ENCODE measurements at places on chromosomes 1 and 21. TPM values are rescaled to one million over a fixed set of nuclear protein-coding genes. Genes with fewer than 3 reads are reported as not detected.

GBP6 gene
- not detected for total RNA-seq

C1QC gene
- total RNA-seq: not detected

OR2L3 gene
- total RNA-seq: not detected

CELA2B gene
- total RNA-seq: not detected

Measured in articular chondrocyte of knee joint (primary cell).